ENCODE measurements at places on chromosomes 1 and 21. TPM values are rescaled to one million over a fixed set of nuclear protein-coding genes. Genes with fewer than 3 reads are reported as not detected.

The AGTRAP gene
- 28.3 TPM for polyA plus RNA-seq

The BCL10 gene
- polyA plus RNA-seq: 3.8 TPM

The TFF1 gene
- polyA plus RNA-seq: 19.4 TPM

The KRTAP7-1 gene
- polyA plus RNA-seq: not detected

The DNAH14 gene
- 5.8 TPM for polyA plus RNA-seq

The TESK2 gene
- 9.6 TPM for polyA plus RNA-seq

The ESRRG gene
- not detected for polyA plus RNA-seq

The CEP350 gene
- polyA plus RNA-seq: 6.1 TPM

The C1QC gene
- not detected for polyA plus RNA-seq

The IFI44 gene
- polyA plus RNA-seq: not detected

The KLHL12 gene
- 19.2 TPM for polyA plus RNA-seq

The LRRC8B gene
- polyA plus RNA-seq: 4.9 TPM

The ZMYND12 gene
- polyA plus RNA-seq: 0.71 TPM

The NUDC gene
- polyA plus RNA-seq: 34.7 TPM

The CD1D gene
- not detected for polyA plus RNA-seq

The PRKAA2 gene
- 7.5 TPM for polyA plus RNA-seq

The VCAM1 gene
- not detected for polyA plus RNA-seq

The FAM110D gene
- not detected for polyA plus RNA-seq

The FALEC gene
- 0.33 TPM for polyA plus RNA-seq

The COA7 gene
- 12.3 TPM for polyA plus RNA-seq

The CFAP45 gene
- not detected for polyA plus RNA-seq

The RPTN gene
- polyA plus RNA-seq: not detected

Data from HepG2 (cell line).